Lung microvascular endothelial cell (primary cell): ENCODE measurements at places on chromosomes 1 and 21. TPM values are rescaled to one million over a fixed set of nuclear protein-coding genes. Genes with fewer than 3 reads are reported as not detected.

The KRTAP19-3 gene
- total RNA-seq: not detected in 2 replicates

The PTGS2 gene
- total RNA-seq: 3.3 and 21.0 TPM in 2 replicates

The CYP2J2 gene
- total RNA-seq: under 0.01 and 0.20 TPM in 2 replicates

The A3GALT2 gene
- not detected in 2 replicates for total RNA-seq

The NFASC gene
- under 0.01 TPM in 2 replicates for total RNA-seq

The MMEL1 gene
- total RNA-seq: 1.4 and 2.8 TPM in 2 replicates

The CNN3 gene
- total RNA-seq: 505 and 669 TPM in 2 replicates

The SPATC1L gene
- 2.6 and 3.6 TPM in 2 replicates for total RNA-seq

The PRKAA2 gene
- 1.7 and 4.0 TPM in 2 replicates for total RNA-seq

The DPH5 gene
- 13.9 and 16.3 TPM in 2 replicates for total RNA-seq

The KCNJ9 gene
- not detected in 2 replicates for total RNA-seq

The LRRC38 gene
- 0.22 and 0.40 TPM in 2 replicates for total RNA-seq

The NEK2 gene
- total RNA-seq: 2.4 and 9.4 TPM in 2 replicates

The NLRP3 gene
- under 0.01 TPM in 2 replicates for total RNA-seq

The LYPD8 gene
- not detected in 2 replicates for total RNA-seq

The PTCH2 gene
- under 0.01 TPM in 2 replicates for total RNA-seq

The NCSTN gene
- 42.1 and 57.3 TPM in 2 replicates for total RNA-seq

The HSPA6 gene
- total RNA-seq: 0.22 and 0.99 TPM in 2 replicates

The DDR2 gene
- total RNA-seq: 3.4 and 9.2 TPM in 2 replicates

The PADI2 gene
- under 0.01 and 0.22 TPM in 2 replicates for total RNA-seq

The ZSCAN20 gene
- total RNA-seq: 5.0 and 6.0 TPM in 2 replicates

The MGST3 gene
- total RNA-seq: 148 and 319 TPM in 2 replicates

The MAP3K7CL gene
- total RNA-seq: 2.2 and 3.0 TPM in 2 replicates

The CLCA4 gene
- not detected in 2 replicates for total RNA-seq

The ANKRD35 gene
- under 0.01 and 0.22 TPM in 2 replicates for total RNA-seq

The DRAXIN gene
- total RNA-seq: under 0.01 and 0.22 TPM in 2 replicates

The PFDN2 gene
- total RNA-seq: 22.9 and 36.3 TPM in 2 replicates

The SPATA21 gene
- total RNA-seq: not detected in 2 replicates

The VANGL2 gene
- not detected in 2 replicates for total RNA-seq

The DDX59 gene
- 9.2 and 20.2 TPM in 2 replicates for total RNA-seq

The HSD11B1 gene
- under 0.01 TPM in 1 of 2 replicates, not detected in the other for total RNA-seq

The RCSD1 gene
- 21.4 and 99.8 TPM in 2 replicates for total RNA-seq

The E2F2 gene
- total RNA-seq: 0.40 and 0.87 TPM in 2 replicates

The HRNR gene
- total RNA-seq: not detected in 2 replicates

The OR14A2 gene
- not detected in 2 replicates for total RNA-seq

The UTS2 gene
- total RNA-seq: not detected in 2 replicates

The ASCL5 gene
- not detected in 2 replicates for total RNA-seq

The OPTC gene
- not detected in 2 replicates for total RNA-seq

The PGLYRP3 gene
- total RNA-seq: not detected in 2 replicates

The TRIM58 gene
- under 0.01 and 0.22 TPM in 2 replicates for total RNA-seq

The IL6R gene
- 7.6 and 9.7 TPM in 2 replicates for total RNA-seq

The ARHGEF19 gene
- total RNA-seq: 3.3 and 4.6 TPM in 2 replicates

The TMCO2 gene
- not detected in 2 replicates for total RNA-seq

The FAM43B gene
- total RNA-seq: not detected in 2 replicates

The PYHIN1 gene
- total RNA-seq: not detected in 2 replicates

The CD1E gene
- total RNA-seq: not detected in 2 replicates
